ENCODE measurements at places on chromosomes 6 and 20.

DNA sequence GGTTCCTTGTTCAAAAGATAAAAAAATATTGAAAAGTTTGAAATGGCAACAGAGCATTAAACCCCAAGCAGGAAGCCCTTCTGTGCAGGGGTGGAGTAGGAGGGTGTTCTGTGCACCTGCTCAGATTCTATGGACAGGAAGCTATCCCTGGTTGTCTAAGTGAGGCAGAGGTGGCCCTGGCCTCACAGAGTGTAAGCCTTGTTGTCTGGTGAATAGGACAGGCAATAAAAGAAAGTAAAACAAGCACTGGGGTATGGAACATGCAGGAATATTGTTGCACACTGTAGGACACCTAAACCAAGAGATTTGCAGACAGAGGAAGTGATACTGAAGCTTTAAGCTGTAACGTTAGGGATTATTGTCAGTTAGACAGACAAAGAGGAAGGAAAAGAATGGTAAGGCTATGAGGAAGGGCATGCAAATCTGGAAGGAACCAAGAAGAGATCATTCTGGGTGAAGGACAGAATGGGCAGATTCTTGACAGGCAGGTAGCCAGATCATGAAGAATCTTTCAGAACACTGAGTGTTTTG lies 66.8 kb downstream of the TBC1D7 start:
- no peak for DNase-seq

- no peak for DNase-seq
These were observed 267.9 kb downstream of the THBS2 start for GRCh38 chr6:168985705-168986104.

DNA sequence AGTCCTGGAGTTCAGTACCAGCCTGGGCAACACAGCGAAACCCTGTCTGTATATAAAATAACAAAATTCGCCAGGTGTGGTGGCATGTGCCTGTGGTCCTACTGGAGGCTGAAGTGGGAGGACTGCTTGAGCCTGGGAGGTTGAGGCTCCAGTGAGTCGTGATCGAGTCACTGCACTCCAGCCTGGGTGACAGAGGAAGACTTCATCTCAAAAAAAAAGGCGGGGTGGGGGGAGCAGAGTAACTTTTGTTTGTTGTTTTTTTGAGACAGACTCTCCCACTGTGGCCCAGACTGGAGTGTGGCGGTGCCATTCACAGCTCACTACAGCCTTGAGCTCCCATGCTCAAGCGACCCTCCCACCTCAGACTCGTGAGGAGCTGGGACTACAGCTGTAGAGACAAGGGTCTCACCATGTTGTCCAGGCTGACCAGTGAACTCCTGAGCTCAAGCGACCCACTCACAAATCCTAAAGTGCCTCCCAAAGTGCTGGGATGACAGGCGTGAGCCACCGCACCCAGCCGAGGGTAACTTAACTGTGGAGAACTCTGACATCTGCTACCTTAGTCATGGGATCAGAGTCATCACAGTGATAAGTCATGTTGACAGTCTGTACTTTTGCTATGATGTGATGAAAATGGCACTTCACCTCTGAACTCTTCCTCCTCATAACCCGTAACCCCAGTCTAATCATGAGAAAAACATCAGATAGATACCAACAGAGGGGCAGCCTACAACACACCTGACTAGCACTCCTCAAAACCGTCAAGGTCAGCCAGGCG lies 16.5 kb downstream of the PEDS1 start:
- no peak for DNase-seq

DNA sequence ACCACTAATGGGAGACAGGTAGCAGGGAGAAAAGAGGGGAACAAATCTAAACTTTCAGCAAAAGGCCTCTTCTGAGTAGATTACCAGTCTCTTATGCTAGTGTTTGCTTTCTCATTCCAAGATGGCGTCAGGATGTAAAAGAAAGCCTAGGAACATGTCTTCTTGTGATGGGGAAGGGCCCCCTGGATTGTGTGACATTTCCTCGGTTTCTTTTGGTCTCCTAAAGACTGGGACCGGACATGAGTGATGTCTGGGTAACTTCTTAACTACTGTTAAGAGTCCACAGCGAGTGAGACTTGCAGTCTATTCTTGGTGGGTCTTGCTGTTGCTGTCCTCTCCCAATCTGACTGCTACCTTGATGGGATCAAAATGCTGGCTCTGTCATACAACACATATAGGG lies 60.3 kb downstream of the ADGRB3 start:
- no peak for DNase-seq

GRCh38 chr6:158569036-158569435 lies 9.1 kb downstream of the TMEM181 start:
- no peak for DNase-seq

- DNase-seq, result no peak
These were observed 33.4 kb downstream of the NCOA3 start for GRCh38 chr20:47535088-47535487.

DNA sequence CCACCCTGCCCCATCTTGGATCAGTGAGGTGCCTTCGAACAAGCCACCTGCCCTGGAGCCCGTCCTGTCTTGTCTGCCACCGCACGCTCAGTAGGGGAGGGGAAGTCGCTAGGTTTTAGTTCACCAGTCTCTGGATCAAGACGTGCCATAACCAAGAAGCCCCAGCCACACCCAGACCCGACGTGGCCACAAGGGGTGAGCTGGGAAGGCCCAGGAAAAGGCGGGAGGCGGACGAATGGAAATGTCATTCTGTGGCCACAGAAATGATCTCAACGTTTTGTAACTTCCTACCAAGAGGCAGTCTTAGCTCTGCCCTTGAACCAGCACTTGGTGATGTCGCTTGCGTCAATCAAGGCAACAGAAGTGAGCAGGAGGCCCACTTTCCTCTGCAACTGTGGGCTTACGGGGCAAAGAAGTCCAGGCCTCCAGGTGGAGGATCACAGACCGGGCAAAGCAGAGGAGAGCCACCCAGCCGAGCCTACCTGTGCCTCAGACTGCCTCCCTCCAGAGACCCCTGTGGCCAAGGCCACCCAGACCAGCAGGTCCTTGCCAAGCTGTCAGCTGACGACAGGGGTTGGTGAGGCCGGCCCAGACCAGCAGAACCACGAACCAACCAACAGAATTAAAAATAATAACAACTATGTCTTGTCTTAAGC lies 14.5 kb downstream of the GMEB2 start:
- no peak for DNase-seq

Measured in activated T-helper 9 cell treated with anti-CD3 and anti-CD28 coated beads, Interleukin-2, amount 50 U/mL, for 16 hours (primary cell).